ENCODE measurements at places on chromosomes 7 and 10.

DNA sequence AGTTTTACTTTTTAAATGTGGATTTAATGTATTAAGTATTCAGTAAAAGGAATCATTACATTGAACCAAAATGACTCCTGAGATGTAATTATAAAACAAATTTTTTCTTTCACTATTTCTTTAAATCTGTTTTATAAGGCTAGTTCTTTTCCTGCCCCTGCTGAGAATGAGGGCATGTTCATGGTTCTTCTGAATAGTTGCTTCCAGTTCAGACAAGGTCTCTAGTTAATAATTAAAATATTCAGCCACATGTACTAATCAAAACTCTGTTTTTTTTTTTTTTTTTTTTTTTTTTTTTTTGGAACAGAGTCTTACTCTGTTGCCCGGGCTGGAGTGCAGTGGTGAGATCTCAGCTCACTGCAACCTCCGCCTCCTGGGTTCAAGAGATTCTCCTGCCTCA is 321.2 kb downstream of the DNAJB9 start:
- no peak for DNase-seq

- DNase-seq, result no peak
Measured at GRCh38 chr7:12069757-12070156, 141.3 kb upstream of the TMEM106B start.

GRCh38 chr7:22156205-22156604 is 200.7 kb downstream of the RAPGEF5 start:
- DNase-seq, result peak; percentile 57

DNA sequence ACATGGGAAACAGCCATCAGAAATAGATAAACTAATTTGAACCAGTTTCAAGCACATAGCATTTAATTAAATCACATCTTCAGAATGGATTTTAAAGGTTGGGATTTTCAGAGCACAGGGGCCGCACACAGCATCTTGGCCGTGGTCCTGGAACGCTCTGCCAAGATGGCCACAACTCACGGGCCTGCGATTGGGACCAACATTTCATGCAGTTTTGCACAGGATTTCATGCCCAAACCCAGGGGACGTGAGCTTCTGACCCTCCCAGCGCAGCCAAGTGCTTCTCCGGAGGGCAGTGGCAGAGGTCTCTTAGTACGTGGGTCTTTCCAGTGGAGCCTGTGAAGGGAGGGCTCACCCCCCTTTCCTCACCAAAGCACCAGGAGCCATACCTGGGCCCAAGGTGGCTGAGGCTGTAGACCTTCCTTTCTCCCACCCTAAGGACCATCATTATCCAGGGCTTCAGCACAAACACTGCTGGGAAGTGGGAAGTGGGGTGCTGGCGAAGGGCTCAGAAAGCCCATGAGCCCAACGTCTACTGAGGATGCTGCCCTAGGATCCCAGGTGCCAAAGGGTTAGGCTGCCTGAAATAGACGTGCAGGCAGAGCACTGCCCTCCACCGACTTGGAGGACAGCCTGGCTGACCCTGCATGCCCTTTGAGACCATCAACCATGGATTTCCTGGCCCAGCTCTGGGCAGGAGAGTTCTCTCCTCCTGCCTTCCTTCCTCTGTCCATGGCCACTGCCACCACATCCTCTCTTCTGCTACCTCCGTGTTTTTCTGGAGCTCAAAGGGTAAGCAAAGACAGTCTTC is 611.2 kb upstream of the MGMT start:
- DNase-seq, result no peak

DNA sequence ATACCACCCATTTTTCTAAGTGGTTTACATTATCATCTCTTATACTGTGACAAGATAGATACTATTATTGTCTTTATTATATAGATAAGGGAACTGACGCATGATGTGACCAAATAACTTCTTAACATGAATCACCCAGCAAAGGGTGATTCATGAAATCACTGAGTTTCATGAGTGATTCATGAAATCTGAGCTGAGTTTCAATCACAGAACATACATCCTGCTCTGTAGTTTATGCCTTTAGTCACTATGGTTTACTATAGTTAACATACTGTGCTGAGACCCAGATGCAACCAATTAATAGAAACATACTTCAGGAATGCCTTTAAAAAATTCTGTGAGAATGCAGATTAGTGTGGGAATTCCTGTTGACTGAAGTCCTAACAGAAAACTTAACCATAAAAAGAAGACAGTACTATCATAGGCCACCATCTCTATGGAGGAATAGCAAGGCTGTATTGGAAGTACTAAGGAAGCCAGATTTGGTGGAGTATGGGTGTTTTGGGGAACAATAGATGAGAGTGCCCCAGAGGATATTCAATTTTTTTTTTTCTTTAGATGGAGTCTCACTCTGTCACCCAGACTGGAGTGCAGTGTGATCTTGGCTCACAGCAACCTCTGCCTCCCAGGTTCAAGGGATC is 43.1 kb upstream of the SEMA3A start:
- DNase-seq, result peak; percentile 95

GRCh38 chr7:913736-914520 is 37.6 kb downstream of the GET4 start:
- no peak for DNase-seq

DNA sequence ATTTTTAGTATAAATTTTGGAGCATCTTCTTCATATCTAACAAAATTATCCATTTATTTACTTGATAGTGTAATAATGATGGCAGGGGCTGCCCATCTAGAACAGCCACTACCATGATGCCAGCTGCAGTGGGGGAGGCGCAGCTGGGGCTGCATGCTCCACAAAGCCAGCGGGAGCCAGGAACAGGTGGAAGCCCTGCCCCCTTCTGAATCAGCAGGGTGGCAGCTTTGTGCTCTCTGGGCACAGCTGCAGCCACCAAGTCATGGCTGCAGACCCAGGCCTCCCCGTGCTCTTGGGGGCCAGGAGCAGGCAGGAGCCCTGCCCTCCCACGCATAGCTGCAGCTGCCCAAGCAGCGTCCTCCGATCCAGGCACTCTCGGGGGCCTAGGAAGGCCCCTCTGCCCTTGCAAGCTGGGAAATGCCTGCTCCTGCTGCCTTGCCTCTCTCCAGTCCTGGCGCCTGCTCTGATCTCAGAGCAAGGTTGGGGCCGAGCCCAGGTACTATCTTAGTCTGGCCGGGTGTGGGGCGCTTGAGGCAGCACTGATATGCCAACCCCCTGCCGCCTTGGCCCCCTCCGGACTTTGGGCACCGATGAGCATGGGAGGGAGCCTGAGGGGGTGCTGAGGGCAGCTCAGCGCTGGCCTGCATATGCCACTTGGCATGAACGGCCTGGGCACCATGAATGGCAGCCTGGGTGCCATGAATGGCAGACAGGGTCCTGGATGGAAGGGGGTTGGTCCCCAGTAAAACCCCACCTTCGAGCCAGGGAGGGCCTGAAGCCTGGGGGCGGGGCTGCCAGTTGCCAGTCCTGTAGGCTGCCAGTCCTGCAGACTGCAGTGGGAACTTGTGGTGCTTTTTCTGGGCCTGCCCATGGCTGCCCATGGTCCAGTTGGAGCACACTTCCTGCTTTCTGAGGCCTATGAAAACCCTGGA is 1110.8 kb upstream of the POT1 start:
- DNase-seq, result no peak

DNA sequence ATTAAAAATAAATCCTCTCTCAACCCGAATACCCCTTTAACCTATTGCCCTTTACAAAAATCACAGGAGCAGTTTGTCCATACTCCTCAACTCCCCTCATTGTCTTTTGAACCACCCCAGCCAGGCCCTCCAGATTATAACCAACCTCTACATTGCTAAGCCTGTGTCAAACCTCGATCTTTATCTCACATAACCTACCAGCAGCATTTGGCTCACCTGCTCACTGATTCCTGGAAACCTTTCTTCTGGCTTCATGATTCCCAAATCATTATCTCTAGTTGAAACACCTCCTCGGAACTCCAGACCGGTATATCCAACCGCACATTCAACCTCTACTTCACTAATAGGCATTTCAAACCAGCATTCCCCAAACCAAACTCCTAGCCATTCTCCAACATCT is 11.8 kb downstream of the SEC61G start:
- DNase-seq, result no peak

DNA sequence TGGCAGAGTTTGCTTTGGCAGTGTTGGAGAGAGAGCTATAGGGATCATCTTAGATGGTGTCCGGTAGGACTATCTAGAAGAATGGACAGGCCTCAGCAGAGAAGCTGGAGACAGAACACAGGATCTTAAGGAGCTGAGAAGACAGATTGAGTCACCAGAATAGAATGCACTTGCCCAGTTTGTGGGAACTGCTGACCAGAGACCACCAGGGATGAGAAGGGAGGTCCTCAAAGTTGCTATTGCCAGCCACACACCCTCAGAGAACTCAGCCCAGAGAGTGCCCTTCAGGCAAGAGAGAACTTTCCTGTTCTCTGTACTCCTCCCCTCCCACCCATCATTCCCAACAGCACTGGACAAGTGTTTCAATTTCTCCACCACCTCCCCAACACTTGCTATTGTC is 25.3 kb upstream of the GALNT11 start:
- DNase-seq, result peak; percentile 20

DNA sequence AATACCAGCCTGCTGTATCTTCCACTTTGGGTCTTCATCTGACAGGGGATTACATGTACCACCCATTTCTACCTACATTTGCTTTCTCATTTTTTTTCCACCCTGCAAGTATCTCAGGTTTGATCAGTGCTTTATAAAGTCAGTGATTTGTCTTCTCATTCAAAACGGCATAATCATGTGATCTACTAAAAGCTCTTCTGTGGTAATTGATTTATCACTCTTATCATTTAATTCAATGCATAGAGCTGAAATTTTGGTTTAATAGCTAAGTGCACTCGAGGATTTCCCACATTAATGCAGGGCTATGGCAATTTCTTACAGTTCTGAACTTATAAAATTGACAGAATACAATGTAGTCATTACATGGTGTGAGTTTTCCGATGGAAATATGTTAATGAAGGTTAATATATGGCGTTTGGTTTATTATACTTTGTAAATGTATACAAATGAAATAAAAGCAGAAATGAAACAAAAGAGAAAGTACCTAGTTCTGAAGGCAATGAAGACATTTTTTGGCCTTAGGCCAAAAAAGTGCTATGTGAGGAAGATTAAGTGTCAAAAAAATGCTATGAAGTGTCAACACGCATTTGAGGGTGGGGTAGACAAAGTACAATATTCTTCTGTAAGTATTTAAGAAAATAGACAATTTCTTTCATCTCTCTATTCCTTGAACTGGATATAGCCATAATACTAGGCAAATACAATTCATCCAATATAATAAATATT is 457.3 kb downstream of the ETV1 start:
- DNase-seq, result peak; percentile 2

DNA sequence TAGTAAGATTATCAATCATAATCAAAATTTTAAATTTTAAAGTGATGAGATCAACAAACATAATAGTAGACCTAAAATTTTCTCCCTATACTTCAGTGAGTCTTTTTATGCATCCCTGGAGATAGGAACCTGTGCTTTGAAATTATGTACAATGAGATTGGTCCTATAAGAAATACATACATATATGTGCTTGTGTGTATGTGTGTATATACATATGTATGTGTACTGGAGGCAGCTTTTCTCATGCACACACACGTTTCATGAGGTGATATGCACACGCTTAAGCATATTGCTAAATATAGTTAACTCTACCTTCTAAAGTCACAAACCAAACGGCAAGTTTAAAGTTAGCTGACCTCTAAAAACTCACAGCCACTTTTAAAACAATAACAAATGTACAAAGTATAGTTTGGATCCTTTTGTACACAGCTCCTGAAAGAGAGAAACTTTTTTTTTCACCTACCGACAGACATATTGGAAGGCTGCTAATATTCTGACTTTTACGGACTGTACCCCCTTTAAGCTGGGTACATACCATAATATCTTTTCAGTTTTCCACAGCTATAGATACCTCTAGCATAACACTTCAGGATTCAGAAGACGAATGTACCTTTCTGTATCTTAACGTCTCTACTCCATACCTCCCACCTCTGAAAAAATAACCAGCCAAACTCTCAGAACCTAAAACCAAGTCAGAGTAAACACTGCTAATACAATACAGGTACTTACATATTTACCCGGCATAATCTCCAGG is 3.3 kb downstream of the ITGB1 start:
- DNase-seq, result no peak

DNA sequence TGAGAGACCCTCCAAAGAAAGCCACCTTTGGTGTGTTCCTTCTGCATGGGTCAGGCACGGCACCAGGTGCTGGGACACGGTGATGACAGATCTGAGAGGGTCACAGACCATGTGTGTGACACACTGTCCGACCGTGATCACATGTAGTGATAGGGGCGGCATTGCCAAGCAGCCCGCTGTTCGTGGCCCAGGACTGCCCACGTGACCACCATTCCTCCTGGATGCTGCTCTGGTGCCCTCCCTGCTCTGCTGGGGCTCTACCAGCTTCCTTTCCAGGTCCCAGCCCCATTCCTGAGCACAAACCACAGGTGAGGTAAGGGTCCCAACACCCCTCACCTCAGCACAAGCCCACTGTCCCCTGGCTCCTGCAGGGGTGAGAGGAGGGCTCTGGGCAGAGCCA is 10.1 kb upstream of the SLC18A3 start:
- no peak for DNase-seq

DNA sequence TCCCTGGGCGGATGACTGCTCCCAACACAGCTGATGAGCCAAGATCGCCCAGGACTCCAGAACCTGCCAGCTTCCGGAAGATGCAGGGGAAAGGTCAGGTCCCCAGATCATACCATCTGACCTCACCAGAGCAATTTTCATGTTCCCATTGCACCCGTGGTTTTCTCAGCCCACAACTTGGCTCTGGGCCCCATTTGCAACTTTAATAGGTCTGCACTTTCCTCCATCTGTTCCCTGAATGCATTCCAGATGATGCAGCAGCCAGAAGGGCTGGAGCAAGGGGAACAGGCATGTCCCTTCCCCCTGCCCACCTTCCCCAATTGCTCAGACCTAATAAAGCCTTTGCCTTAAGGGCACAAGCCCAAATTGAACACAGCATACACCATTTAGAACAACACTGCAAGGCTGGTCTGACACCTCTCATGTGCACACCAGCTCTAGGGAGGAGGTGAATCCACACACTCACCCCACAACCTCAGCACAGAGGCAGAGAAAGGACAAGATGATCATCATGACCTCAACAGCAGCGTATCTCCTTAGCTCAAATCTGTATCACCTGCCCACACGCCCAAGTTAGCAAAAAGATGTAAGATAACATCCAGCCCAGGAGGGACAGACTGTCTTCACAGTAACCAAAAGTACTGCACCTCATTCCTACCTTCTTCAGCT is 87.5 kb downstream of the PLXNA4 start:
- DNase-seq, result peak; percentile 14

Data from fibroblast of skin of scalp (primary cell).